ENCODE measurements at places on chromosomes 2 and 18.

DNA sequence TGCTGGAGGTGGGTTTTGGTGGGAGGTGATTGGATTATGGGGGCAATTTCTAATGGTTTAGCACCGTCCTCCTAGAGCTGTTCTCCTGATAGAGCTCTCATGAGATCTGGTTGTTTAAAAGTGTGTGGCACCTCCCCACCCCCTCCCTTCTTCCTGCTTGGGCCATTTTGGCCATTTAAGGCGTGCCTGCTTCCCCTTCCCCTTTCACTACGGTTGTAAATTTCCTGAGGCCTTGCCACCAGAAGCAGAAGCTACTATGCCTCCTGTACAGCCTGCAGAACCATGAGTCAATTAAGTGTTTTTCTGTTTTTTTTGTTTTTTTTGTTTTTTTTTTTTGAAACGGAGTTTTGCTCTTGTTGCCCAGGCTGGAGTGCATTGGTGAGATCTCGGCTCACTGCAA, 335.7 kb upstream of the HS6ST1 start:
- DNase-seq, result no peak

- no peak for DNase-seq
These were observed 1.6 kb upstream of the SFTPB start for GRCh38 chr2:85669549-85669948.

- no peak for DNase-seq
These were observed 289.7 kb downstream of the TRIB2 start for GRCh38 chr2:13006426-13006825.

DNA sequence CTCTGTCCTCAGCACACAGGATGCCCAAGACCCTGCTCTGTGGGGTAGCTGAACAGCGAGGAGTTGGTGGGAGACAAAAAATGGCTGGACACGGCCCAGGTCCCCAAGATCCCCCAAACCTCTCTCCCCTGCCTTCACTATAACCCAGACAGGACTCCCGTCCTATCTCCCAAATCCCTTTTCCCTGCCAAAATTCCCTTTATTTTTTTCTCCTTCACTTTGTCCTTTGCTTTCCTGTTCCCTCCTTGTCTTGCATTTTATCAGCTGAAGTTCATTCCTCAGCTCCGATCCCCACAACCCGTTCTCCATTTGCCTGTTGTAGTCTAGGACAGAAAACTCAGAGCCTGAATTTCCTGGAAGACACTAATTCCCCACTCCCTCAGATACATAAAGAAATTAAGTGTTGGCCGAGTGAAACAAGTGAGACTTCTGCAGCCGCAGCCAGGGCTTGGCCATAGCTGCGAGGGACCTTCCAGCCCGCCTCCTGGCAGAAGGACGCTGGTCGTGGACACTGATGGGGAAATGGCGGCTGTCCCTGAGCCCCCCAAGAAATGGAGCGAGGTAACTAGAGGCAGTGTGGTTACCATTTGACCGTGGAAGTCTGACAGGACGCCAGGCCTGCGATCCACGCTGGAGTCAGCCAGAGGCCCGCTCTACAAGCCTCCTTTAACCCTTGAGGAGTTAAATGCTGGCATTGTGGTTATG, 173.6 kb downstream of the BCL2 start:
- no peak for DNase-seq

DNA sequence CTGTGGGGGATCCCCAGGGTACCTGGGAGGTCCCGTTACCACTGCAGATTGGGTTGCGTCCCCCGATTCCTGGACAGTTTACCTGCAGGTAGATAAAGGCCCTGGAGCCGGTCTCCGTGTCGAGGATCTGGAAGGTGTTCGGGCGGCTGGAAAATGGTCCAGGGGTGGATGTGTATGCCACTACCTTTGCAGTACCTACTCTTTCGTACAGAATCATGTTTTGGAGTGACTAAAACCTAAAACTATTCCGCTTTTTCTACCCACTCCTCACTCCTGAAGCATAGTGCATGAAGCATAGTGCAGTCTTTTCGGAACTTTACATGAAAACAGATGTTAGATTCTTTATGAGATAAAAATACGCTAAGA, 418 bp downstream of the WDR75 start:
- DNase-seq, result no peak

DNA sequence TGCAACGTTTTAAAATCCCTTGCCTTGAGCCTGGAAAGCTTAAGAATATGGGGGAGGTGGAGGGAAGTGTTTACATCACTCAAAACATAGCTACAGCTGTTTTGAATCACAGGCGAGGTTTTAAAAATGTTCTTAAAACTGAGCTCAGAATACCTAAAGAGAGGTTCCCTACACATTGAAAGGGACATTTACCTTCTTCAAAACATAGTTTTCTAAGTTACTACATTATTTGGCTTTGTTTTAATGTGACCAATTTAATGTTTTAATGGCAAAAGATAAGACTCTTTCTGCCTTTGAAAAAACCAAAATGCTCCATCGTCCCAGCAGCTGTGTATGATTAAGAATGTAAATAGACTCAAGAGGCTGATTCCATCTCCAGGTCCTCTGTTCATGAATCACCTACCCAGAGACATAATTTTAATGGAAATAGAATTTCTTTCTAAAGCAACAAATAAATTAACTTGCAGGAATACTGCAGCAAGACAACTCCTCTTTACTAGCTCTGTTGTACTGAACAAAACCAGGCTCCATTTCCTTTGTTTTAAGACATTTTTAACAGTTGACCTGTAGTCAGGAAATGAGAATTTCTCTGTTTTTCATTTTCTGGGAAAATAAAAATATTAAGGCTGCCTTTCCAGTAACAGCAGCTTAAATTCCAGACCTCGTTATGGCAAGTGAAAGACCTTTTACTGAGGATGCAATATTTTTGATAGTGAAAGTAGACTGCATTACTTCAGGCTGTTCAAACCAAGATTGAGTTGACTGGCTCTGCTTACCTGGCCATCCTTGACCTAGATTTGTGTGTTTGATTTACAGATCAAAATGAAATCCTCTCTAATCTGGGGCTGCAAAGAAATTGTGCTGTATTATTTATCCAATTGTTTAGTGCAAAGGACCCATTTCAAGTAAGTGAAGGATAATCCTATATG, 33.7 kb upstream of the WDR75 start:
- DNase-seq, result peak; percentile 56

Data from AG04450 (cell line).